ENCODE measurements at places on chromosomes 2 and 18. TPM values are rescaled to one million over a fixed set of nuclear protein-coding genes. Genes with fewer than 3 reads are reported as not detected.

RAB6C gene
- total RNA-seq: 0.34 TPM

NOSTRIN gene
- 31.4 TPM for total RNA-seq

COBLL1 gene
- total RNA-seq: 207 TPM

GALNT5 gene
- total RNA-seq: 0.29 TPM

DNA sequence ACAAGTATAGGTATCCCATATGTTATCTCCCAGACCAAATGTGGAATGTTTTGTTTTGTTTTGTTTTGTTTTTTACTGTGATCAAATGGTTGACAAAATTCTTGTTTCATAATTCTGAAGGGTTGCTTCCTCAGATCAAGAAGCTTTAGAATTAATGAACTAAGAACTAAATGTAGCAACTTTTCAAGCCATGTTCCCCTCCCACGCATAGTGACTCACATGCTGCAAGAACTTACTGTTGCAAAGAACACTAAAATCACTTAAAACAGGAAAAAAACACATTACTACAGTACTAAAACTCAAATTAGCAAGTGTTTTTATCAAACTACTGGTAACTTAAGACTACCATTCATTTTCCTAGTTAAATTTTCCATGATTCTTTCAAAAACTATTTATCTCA, 30.6 kb downstream of the HNRNPLL start:
- no peak for DNase-seq

DNA sequence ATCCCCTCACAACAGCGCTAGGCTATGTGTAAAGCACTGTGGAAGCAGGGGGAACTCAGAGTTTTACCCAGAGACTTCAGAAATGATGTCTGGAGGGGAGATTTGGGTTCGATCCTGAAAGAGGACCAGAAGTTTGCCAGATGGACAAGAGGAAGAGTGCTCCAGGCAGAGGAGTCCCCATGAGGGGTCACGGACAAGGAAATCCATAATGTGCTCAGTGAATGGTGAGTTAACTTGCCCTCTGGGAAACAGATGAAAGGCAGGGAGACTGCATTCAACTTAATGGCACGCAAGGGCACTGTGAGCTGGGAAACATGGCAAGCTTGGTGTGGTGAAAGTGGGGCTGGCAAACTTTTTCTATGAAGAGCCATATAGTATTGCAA, 6.0 kb upstream of the ASAP2 start:
- DNase-seq: peak; percentile 7

DNA sequence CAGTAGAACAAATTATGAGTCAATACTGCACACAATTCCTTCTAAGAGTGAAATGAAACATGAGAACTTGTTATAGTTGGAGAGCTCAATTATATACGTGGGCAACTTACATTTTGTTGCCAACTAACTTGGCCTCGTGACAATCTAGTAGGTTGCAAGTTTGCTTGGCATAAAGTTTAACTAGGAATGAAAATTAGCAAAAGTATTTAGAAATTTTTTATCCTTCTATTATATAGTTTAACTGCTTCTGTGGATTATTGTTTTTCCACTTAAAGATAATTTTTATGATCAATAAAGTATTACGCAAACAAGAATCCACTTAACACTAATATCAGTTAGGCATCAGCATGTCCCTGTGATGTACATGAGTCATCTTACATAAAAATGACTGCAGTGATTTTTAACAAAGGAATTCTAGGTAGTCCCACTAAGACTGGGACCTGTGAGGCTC, 41.1 kb downstream of the FAM124B start:
- no peak for DNase-seq

- DNase-seq: peak; percentile 89
These were observed 6.7 kb downstream of the SP9 start for GRCh38 chr2:174341293-174341994.

- no peak for DNase-seq
These were observed 59.9 kb downstream of the SH3RF3 start for GRCh38 chr2:109188898-109189297.

- no peak for DNase-seq
These were observed 176.8 kb upstream of the CELF4 start for GRCh38 chr18:37742436-37742835.

DNA sequence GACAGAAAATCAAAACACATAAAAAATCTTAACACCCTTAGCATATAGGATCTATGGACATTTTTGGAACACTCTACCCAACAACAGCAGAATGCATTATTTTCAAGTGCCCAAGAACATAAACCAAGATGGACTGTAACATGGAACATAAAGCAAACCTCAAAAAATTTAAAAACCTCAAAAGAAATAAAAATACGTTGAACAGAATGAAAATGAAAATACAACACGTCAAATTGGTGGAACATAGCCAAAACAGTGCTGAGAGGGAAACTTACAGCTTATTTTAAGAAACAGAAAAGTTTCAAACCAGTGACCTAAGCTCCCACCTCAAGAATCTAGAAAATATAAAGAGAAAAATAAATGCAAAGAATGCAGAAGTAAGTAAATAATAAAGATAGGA, 58.3 kb upstream of the BCL2L11 start:
- DNase-seq: no peak

GRCh38 chr2:238717084-238717483, 130.8 kb upstream of the TWIST2 start:
- DNase-seq: no peak

DNA sequence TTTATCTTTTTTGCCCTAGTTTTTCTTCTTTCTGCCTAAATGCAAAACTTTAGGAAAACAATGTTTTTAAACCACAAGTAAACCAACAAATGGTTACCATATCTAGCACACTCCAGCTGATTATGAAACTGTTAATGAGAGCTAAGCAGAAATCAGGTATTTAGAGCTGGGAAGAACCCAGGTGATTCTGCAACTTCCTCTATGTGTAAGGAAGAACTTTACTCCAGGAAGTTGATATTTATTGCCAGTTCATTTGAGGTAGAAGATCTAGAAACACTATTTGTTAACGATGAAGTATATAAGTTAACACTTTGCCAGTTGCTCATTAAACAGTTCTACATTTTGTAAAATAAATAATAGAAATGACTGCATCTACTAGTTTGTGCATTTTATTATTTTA, 409.7 kb downstream of the XIRP2 start:
- no peak for DNase-seq

GRCh38 chr2:10992023-10992791, 80.5 kb downstream of the KCNF1 start:
- no peak for DNase-seq

DNA sequence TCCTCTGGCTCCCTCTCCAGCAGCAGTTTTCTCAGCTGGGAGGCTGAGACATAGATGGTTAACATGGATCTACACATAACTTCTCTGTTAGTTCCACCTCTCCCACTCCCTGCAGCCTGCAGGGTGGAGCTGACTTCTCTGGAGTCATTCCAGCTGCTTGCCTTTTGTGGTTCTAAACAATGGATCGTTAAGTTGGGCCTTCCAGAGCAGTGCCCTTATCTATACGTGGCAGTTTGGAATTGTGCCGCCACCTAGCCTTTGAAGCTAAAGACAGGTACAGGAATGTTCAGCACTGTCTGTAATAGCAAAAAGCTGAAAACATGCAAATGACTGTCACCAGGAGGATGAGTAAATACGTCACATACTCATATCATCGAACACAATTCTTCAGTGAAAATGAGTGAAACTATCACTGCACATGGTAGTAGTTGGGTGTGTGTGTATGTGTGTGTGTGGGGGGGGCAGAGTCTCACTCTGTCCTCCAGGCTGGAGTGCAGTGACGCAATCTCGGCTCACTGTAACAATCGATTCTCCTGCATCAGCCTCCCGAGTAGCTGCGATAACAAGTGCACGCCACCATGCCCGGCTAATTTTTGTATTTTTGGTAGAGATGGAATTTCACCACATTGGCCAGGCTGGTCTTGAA, 50.3 kb downstream of the SH2D6 start:
- DNase-seq: no peak

BOK gene
- total RNA-seq: 16.0 TPM

IL36A gene
- total RNA-seq: not detected

DNA sequence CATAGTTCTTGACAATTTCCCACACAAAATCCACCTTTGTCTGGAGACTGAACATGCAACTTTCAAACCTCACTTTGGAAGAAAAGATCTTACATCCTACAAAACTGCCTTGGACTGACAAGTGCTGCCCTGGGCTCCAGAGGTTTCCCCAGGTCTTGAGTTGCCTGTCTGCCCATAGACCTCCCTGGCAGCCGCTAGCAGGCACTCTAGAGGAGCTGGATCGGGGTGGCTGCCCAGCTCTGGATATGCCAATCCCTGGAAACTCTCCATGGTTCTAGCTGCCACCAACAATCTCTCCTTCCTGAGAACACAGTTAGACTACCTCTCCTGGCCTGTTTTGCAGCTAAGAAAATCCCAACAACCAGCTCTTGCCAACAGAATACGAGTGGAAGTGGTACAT, 3.4 kb upstream of the ITGB6 start:
- DNase-seq: no peak

CNTNAP5 gene
- total RNA-seq: 1.5 TPM

- no peak for DNase-seq
These were observed 211.6 kb upstream of the SP5 start for GRCh38 chr2:170503563-170503962.

- no peak for DNase-seq
These were observed 24.8 kb upstream of the ZFP36L2 start for GRCh38 chr2:43251171-43251731.

GRCh38 chr2:148865512-148865911, 9.5 kb upstream of the KIF5C start:
- no peak for DNase-seq

DSG4 gene
- total RNA-seq: not detected

CD302 gene
- 25.2 TPM for total RNA-seq

GRCh38 chr2:20012282-20013125, at the start of gene MATN3:
Gene MATN3 (minus strand): TSS chr2:20012668. CDS start chr2:20012631, 37 bp downstream.
- DNase-seq: no peak

- no peak for DNase-seq
These were observed 57.7 kb downstream of the CENPO start for GRCh38 chr2:24850944-24851343.

GRCh38 chr2:113376913-113377445, 60.5 kb upstream of the ZNG1B start:
- DNase-seq: no peak

GRCh38 chr18:64090876-64091275, 58.0 kb downstream of the LINC00305 start:
- DNase-seq: no peak

GRCh38 chr2:8684878-8685696, 3.2 kb downstream of the ID2 start:
- peak; percentile 74 for DNase-seq

CPS1 gene
- total RNA-seq: 3.9 TPM

CXCR2 gene
- 7.7 TPM for total RNA-seq

- DNase-seq: no peak
These were observed 85.9 kb upstream of the CCBE1 start for GRCh38 chr18:59783138-59783537.

- DNase-seq: peak; percentile 31
These were observed 74.8 kb upstream of the SLC66A3 start for GRCh38 chr2:11080253-11081115.

- no peak for DNase-seq
These were observed 46.2 kb downstream of the TWSG1 start for GRCh38 chr18:9380621-9381395.

KATNAL2 gene
- total RNA-seq: 3.5 TPM

GRCh38 chr2:71748227-71748626, 294.9 kb downstream of the DYSF start:
- DNase-seq: no peak

DNA sequence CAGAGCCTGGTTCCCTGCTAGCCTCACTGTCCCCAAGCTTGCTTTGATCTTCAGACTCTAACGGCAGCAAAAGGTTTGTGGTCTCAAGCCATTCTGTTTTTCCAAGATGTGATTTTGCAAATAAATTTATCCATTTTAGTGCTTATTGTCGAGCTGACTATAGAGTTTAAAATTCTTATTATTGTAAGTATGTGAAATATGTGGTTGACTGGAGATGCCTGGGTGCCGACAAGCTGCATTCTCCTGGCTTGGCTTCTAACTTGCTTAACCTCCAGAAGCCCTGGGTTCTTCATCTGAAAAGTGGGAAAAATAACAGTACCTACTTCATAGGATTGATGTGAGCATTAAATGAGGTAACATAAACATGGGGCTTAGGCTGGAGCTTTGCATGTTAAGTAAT, 9.9 kb upstream of the EDAR start:
- DNase-seq: no peak

ZAP70 gene
- total RNA-seq: 5.2 TPM

ARHGAP15 gene
- 12.4 TPM for total RNA-seq

DNA sequence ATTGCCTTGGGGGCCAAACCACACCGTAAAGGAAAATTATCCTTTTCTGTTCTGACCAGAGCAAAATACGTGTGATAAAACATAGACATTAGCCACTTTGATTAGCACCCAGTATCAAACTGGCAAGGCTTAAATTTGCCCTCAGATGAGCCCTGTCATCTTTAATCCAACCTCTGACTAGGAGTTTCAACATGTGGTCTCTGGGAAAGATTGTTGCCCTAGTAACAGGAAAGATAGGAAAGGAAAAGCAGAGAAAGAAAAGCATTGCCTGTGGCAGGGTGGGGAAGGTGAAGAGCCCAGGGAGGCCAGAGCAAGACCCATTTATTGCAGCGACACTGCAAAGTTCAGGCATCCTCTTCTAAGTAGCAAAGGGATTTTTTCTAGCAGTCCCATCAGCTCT, 181.5 kb upstream of the SCN7A start:
- DNase-seq: no peak

DNA sequence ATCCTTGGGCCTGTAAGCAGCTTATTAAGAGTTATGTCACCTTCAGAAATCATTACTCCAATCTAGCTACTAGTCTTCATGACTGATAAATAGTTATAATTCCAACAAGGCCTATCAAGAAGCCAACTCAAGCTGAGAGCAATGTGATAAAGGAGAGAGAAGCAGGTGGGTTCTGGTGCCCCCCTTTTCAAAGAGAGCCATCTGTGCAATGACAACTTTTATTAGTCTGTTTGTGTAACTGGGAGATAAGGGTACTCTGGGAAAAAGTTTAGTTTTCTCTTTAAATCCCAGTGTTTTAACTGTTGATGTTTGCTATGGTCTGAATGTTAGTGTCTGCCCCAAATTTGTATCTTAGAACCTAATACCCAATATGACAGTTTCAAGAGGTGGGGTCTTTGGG, 60.6 kb downstream of the CCDC93 start:
- no peak for DNase-seq

DNA sequence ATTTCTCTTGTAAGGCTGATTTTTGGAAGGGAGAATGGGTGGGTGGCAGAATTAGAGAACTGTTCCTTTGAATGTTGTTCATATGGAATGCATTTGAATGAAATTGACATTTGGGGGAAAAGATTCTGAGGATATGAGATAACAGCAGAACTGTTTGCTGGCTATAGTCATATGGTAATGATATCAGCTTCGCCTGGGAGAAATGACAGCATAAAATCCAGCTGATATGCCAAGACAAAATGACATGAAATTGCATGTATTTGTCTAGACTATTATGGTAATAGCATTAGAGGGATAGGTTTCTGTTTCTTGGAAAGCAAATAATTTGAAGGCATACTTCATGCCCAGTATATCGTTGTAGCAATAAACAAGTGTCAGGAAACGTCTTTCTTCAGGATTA, 150.8 kb upstream of the SPATS2L start:
- no peak for DNase-seq

Measured in ureter (tissue), 1 donor.